ENCODE measurements at places on chromosomes 12 and 14.

- no peak for DNase-seq
Observed at GRCh38 chr12:77630790-77631445, 199.8 kb upstream of the NAV3 start.

DNA sequence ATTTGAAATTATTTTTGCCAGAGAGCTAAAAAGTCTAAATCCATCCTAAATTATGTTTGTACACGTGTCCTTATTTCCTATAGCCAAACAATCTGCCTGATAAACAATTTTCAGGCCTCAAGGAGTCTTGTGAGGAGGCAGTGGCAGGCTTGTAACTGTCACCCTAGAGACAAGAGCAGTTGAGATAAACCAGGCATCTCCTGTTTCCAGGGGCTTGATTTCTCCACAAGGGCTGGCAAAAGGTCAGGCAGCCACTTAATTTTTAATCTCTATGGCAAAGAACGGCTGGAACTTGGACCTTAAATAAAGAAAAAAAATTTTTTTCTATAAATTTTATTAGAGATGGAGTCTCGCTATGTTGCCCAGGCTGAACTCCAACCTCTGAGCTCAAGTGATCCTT, 15.5 kb downstream of the PKP2 start:
- DNase-seq = no peak

DNA sequence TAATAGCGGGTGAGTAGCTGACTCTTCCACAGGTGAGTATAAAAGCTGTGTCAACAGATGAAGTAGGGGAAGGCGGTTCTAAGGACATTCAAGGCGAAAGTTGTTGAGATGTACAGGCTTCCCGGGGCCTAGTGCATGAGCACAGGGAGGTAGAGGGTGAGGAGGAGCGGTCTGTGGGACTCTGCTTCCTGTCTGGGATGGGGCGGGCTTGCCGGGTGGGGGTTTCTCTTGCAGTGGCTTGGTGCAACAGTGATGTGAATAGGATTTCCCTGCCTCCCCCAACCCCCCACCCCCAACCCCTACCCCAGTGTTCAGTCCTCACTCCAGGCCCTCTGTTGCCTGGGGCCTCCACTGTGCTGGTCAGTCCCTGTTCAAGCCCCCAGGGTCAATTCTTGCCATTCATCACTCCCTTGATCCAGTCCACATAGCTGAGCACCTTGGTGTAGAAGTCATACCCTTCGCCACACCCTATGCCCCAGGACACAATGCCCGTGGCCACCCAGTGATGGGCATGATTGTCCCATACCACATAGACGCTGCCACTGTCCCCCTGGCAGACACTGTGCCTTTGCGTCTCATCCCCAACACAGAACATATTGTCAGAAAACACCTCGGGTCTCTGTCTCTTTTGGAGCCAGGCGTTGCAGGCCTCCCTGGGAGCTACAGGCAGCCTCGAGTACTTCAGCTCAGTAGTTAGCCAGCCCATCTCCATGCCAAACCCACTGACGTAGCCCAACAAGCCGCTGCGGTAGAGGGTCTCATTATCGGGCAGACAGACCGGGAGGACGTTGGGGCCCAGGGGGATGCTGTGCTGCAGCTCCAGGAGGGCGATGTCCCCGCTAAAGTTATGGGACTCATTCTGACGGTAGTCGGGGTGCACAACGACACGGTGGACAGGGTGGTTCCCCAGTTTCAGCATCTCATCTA, 4.0 kb upstream of the C1R start:
- no peak for DNase-seq

GRCh38 chr12:74906224-74906623, 303.4 kb downstream of the KCNC2 start:
- DNase-seq = no peak

DNA sequence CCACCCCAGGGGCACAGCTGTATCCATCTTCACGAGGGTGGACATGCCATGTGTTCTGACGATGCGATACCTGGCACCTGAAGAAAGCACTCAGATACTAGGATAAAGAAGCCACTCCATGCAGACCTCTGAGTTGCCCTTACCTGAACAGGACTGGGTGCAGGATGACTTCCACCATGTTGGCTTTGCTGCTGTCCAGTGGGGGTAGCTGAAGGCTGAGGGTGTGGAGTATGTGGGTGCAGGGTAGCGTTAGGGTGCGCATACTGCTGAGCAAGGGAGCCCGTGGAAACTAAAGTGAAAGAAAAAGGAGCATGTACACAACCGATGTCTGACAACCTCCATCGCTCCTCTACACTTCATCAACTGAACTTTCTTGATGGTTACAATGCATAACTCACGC, 51.3 kb downstream of the SH2B3 start:
- peak; percentile 51 for DNase-seq

GRCh38 chr12:54418441-54419087, 502 bp downstream of the ITGA5 start:
- no peak for DNase-seq

DNA sequence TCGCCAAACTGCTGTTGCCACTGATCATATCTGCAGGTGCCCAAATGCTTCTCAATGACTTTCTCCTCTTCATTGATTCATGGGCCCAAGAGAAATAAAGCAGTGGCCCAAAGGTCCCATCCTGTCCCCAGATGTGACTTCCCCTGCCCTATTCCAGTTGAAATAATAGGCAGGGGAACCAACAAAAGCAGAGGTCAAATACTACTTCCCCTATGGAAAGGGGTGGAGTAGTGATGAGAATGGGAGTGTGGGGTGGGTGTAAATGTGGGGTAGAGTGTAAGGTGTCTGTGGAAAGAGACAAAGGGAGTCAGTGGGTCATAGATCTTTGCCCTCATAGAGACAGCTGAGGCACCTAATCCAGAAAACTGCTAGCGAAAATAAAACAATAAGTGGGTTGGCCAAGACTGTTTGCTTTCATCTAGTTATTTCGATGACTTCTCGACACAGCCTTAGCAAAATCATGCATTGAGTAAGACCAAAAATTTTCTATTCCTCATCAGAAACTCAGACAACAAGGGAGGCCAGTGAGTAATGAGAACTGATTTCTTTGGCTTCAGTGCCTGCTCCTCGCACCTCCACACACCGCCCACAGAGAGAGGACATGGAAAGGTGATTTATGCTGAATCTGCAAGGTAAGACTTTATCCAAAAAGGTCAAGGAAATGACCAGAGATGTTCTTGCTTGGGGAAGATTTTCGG, 10.9 kb upstream of the IL22 start:
- DNase-seq = no peak

DNA sequence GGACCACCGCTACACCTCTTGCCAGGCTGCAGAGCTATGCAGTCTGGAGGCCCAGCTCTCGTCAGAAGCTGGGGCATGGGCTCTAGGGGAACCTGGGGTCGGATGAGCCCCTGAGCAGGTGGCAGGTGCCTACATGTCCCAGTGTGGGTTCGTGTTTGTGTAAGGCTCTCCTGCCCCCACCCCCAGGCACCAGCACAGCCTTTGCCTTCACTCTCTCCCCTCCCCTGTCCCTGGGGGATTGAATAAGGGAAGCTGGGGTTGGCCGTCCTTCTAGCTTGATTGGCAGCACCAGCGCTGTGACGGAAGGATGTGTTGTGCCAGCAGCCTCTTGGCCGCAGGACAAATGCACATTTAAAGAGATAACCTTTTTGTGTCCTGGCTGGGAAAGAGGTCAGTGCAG, 34.8 kb upstream of the TSPAN9 start:
- DNase-seq = no peak

DNA sequence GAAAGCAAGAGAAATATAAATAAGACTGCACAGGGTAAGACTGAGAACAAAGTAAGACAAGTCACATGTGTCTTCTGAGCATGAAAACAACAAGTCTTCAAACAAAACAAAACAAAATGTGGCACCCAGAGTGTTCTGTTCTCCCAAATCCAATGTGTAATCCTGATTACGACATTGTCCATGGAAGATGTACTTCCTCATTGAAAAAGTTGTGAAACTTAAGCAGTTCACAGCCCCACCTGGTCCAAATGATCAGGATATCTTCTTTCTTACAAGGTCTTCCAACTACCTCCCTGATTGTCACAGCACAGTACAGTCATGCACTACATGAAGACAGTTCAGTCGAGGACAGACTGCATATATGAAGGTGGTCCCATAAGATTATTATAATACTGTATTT, 23.3 kb upstream of the NEK9 start:
- DNase-seq = no peak

DNA sequence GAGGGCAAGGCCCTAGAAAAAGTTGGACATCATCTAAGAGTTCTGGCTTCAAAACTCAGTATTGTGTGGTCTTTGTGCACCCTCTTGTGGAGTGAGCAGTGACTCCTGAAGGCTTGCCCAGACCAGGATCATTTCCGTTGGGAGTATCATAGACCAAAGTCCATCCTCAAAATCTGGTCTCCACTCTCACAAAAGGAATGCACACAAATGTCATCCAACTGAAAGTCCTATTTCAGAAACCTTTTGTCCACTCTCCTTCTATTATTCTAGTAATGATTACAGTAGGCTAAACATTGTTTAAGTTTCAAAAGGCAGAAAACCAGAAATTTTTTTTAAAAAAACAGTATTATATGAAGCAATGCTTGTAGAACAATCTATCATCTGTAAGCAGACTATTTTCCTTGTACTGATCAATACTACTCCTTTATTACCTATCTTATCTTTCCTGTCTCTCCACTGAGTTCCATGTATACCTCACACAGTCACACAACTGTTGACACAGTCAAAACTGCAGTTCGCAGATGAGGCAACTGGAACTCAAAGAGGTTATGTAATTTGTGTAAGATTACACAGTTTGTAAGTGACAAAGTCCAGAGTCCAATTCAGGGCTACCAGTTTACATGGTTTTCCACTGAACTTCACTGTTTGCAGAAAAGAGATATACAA, 41.4 kb downstream of the COX16 start:
- no peak for DNase-seq

GRCh38 chr14:50087341-50088116, 28.8 kb downstream of the VCPKMT start:
- DNase-seq = peak; percentile 15

GRCh38 chr12:53714004-53714403, 13.2 kb downstream of the CALCOCO1 start:
- no peak for DNase-seq

DNA sequence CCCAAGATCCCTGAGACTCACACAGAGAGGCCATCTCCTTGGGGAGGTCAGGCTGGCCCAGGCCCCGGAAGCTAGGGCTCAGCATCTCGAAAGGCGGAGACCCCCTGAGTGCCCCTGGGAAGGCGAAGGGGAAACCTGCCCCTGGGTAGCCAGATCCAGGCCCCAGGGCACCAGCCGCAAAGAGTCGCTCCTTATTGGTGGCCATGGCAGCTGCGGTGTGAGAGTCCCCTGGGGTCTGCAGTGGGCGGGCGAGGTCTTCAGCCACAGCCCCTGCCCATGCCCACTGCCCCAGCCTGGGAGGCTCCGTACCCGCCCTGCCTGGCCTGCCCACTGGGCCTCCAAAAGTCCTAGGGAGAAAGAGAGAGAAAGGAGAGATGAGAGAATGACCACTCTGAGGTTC, 4.7 kb downstream of the RARG start:
- DNase-seq = no peak

DNA sequence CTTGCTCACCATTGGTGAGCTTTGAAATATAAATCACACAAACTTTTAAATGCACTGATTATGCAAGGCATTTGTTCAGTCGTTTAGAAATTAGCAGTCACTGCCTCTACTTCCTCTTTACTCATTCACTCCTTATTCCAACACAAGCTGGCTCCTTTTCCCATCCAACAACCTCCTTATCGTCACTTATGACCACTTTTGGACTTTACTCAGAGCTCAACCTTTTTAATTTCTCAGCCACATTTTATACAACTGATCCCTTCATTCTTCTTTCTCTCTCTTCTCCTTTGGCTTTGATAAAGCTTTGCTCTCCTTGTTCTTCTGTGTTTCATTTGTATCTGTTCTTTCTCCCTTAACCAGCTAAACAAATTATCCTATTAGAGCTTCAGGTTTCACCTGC, 126.4 kb upstream of the PLEKHA5 start:
- DNase-seq = no peak

DNA sequence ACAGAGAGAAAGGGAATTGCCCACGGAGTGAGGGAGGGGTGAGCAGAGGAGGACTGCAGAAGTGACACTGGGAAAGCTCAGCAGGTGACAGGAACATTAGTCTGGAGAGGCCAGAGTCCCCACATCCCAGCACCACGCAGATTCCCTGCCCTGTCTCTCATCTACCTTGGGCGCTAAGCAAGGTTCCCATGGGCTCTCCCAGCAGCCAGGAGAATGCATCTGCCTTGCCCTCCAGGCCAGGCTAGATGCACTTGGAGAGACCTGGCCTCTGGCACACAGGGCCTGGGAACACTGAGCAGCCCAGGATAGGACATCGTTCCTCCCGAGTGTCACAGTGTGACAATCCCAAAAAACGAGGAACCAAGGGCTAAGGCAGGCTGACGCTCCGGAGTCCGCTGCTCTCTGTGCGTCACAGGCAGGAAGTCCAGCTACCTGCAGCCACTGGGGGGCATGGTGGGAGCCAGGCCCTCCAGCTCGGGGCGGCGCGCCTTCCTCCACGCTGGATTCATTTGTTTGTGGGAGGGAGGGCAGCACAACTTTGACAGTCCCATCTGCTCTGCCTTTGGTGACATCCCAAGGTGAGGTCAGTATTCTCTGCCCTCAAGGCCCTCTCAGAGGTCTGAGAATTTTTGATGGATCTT, 5.4 kb upstream of the NGB start:
- no peak for DNase-seq

GRCh38 chr12:122206976-122207375, 3.5 kb downstream of the B3GNT4 start:
- DNase-seq = no peak

GRCh38 chr14:57864659-57865058, 1.2 kb downstream of the SLC35F4 start:
- no peak for DNase-seq

DNA sequence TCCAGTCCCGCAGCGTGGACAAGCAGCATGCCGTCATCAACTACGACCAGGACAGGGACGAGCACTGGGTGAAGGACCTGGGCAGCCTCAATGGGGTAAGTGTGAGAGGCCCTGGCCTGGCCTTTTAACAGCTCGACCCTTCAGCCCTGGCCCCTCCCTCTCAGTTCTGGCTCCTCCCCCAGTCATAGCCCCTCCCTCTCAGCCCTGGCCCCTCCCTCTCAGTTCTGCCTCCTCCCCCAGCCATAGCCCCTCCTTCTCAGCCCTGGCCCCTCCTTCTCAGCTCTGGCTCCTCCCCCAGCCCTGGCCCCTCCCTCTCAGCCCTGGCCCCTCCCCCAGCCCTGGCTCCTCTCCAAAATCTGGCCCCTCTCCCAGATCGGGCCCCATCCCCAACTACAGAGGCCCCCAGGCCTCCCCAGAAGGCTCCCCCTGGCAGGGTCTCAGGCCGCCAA, 11.2 kb downstream of the CEP170B start:
- no peak for DNase-seq

GRCh38 chr12:19779395-19780056, 340.2 kb downstream of the AEBP2 start:
- DNase-seq = no peak

DNA sequence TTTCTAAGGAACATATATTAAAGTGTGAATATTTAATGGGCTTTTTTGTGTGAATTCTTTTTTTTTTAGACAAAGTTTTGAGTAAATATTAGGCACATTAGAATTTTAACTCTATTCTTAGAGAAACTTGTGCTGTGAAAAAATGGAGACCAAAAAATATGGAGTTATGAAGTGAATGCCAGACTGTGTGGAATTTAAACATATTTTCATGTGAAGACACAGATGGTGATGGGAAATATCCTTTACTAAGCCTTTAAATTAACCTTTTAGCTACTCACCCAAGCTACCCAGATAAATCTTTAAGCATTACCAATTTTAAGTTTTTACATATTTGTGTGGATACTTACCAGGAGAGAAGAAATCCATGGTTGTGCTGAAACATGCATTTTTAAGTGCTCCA, 148.8 kb upstream of the OTX2 start:
- no peak for DNase-seq

GRCh38 chr14:99001241-99001640, 270.8 kb downstream of the BCL11B start:
- no peak for DNase-seq
